Kidney (tissue), 22 donors: ENCODE measurements at places on chromosomes 1 and 21.
A peak's percentile ranks its signal among the peaks of the same experiment; 100 is the strongest.

DNA sequence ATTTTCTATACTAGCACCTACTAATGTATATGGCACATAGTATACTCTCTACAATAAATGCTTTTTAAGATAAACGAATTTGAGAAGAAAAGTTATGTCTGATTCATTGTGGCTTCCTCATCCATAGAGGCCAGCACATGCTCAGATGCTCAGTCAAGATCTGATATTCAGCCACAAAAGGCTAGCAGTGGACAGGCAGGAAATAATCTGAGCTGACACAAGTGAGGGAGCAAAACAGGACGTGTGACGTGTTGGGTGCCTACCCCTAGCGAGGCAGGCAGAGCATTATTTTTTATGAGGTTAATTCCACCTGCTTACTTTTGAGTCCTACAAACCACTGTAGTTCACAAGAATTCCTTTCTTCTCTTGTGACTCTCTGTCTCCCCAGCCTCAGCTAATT lies 550.9 kb downstream of the SMYD3 start:
- no peak for DNase-seq

DNA sequence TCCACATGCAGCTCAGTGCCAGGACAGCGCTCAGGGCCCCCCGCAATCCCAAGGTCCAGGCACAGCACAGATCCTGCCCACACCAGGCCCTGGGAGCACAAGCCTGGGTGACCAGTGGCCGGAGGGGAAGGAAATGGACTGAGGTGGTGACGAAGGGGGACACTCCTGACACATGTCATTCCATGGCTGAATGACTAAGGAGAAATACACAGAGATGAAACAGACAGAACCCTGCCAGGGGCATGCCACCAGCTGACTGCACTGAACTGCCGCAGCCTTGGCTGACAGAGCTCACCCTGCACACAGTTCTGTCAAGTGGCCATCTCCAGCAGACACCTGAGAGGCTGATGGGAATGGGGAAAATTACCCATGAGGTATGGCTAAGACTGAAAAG lies 56.1 kb downstream of the HSF2BP start:
- DNase-seq, result no peak

GRCh38 chr1:76938304-76938703 lies 71.0 kb downstream of the ST6GALNAC5 start:
- DNase-seq, result no peak

GRCh38 chr1:153608089-153608682 lies 4.8 kb downstream of the S100A16 start:
- peak; percentile 46 for DNase-seq

GRCh38 chr1:153513023-153513422 lies 22.8 kb downstream of the S100A6 start:
- DNase-seq, result no peak

- no peak for DNase-seq
Observed at GRCh38 chr1:247209396-247209795, 37.6 kb upstream of the ZNF124 start.

GRCh38 chr21:45114072-45114471 lies 39.7 kb downstream of the ADARB1 start:
- no peak for DNase-seq

GRCh38 chr1:29269382-29269781 lies 33.1 kb downstream of the PTPRU start:
- peak; percentile 66 for DNase-seq

DNA sequence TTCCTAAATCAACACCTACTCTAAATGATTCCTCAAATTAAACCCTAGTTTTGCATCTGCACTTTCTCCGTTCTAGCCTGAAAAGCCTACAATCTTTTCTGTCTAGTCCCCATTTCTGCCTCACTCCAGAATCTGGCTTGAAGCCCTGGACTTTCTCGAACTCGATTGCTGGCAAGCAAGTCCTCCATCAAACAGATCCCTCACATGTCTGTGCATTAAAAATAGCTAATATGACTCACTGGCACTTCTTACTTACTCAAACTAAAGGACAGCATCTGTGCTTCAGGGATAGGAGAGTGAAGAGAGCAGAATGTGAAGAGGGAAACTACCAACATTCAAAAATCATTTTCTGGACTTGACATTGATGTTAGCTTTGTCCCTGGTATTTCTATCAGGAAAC lies 51.8 kb upstream of the CXADR start:
- no peak for DNase-seq

DNA sequence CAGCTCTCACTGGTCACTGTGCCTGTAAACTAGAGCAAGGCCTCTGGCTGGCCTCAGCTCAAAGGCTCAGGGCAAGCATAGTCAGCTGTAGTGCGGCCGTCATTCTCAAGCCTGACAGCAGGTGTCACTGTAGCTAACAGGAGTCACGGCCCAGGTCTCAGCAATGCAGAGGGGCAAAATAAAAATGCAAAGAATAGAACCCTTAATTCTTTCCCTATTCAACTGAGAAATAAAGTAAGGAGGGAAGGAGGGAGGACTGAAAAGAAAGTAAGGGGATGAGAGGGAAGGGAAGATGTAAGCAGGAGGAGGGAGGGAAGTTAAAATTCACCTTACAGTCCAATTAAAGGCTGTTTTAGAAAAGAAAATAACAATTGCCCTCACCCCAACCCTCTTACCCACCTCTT lies 106.1 kb downstream of the KIAA0319L start:
- peak; percentile 76 for DNase-seq

GRCh38 chr1:205575294-205575885 lies 56.4 kb downstream of the ELK4 start:
- no peak for DNase-seq

DNA sequence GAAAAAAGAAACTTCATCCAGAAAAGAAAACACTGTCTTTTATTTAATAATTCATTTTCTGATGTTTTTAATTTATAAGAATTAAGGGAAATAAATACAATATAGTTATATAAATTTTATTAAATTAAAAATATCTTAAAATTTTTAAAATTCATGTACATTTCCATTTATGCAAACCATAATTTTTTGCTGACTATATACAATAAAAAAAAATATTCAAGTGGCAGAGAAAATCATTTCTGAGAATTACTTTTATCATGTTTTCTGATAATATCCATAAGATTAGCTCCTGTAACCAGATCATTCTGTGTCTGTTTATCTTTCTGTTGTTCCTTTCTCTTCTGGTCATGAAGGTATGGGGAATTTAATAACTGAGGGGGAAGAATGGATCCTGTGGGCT lies 23.5 kb upstream of the KIF14 start:
- no peak for DNase-seq

GRCh38 chr1:234969011-234969441 lies 159.6 kb downstream of the TOMM20 start:
- DNase-seq, result peak; percentile 36

DNA sequence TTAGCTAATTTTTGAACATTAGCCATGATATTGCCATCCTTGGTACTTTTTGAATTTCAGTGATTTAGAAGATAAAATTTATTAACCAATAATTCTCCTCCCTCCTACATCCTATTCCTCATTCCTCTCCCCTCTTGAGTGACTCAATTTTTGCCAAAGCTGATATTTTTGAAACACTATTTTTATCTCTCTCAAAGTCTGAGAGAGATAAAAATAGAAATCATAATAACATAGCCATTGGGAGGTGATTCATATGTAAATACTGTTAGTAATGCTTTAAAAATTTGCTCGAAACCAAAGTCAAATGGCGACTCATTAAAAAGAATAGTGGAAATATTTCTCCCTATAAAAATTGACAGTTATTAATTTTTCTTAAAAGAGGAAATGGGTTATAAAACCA lies 97.4 kb downstream of the PATJ start:
- no peak for DNase-seq

GRCh38 chr1:247118946-247119446 lies 14.8 kb upstream of the ZNF669 start:
- no peak for DNase-seq

GRCh38 chr1:100347009-100347966 lies 5.0 kb upstream of the CDC14A start:
- DNase-seq, result no peak

GRCh38 chr1:176566004-176566975 lies 103.3 kb downstream of the PAPPA2 start:
- DNase-seq, result no peak

- DNase-seq, result no peak
Observed at GRCh38 chr1:33263890-33264504, 7.7 kb downstream of the ZNF362 start.

GRCh38 chr1:18348354-18348753 lies 132.4 kb upstream of the KLHDC7A start:
- peak; percentile 72 for DNase-seq

DNA sequence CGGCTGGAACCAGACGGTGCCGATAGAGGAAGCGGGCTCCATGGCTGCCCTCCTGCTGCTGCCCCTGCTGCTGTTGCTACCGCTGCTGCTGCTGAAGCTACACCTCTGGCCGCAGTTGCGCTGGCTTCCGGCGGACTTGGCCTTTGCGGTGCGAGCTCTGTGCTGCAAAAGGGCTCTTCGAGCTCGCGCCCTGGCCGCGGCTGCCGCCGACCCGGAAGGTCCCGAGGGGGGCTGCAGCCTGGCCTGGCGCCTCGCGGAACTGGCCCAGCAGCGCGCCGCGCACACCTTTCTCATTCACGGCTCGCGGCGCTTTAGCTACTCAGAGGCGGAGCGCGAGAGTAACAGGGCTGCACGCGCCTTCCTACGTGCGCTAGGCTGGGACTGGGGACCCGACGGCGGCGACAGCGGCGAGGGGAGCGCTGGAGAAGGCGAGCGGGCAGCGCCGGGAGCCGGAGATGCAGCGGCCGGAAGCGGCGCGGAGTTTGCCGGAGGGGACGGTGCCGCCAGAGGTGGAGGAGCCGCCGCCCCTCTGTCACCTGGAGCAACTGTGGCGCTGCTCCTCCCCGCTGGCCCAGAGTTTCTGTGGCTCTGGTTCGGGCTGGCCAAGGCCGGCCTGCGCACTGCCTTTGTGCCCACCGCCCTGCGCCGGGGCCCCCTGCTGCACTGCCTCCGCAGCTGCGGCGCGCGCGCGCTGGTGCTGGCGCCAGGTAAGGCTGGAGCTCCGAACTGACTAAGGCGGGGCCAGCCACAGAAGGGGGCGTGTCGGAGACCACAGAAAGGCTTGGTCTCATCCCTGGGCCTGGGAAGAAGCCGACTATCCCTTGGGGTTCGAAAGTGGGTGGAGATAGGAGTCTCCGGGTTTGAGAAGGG lies 486 bp downstream of the SLC27A3 start:
- peak; percentile 92 for DNase-seq

GRCh38 chr1:14424325-14425002 lies 174.0 kb upstream of the KAZN start:
- DNase-seq, result no peak

GRCh38 chr1:8947127-8947691 lies 1.5 kb downstream of the CA6 start:
- DNase-seq, result peak; percentile 24

DNA sequence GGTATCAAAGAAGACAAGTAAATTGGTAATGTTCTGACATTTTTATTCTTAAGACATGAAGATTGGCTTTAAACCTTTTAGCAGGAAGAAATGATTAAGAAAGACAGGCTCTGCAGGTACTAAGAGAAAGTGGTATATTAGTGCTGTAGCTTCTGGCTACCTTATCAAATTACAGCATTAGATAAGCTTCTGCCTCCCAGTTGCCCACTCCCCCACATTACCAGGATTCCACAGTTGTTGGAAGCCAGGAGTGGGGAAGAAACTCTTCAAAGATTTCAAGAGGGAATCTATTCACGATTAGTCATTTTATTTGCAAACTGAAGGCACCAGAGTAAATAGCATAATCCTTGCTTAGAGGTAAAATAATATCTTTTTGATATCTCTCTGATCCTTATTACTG lies 274.9 kb downstream of the LMO4 start:
- DNase-seq, result no peak

GRCh38 chr21:42769183-42769819 lies 110.0 kb downstream of the WDR4 start:
- DNase-seq, result no peak

GRCh38 chr1:209849388-209849787 lies 21.6 kb downstream of the UTP25 start:
- no peak for DNase-seq

DNA sequence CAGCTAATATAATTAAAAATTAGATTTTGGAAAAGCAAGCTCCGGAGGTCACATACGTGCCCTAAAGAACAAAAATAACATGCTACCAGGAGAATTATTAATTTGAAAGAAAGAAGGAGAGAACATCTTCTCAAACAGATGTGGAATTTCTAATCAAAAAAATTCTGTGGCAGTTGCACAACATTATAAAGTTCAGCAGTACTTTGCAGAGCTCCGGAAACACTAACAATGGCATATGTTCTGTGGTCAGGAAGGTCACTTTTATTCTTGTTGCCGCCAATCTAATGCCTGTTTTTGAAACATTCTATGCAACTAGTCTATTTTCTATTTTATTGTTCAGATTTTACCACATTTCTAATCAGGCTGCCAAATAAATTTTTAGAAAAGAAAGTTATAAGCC lies 186.8 kb downstream of the SMYD3 start:
- DNase-seq, result no peak

DNA sequence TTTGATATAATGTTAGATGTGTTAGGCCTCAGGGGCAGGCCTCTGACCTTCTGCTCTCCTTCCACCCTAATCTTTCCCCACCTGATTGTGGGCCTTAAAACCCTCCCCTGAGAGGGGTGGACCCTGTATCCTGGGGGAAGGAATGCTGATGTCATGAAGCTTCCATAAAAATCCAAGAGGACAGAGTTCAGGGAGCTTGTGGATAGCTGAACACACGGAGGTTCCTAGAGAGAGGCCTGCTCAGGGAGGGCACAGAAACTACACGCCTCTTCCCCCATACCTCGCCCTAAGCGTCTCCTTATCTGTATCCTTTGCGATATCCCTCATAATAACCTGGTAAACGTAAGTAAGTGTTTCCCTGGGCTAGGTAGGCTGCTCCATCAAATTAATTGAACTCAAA lies 4.3 kb downstream of the MFN2 start:
- DNase-seq, result no peak

DNA sequence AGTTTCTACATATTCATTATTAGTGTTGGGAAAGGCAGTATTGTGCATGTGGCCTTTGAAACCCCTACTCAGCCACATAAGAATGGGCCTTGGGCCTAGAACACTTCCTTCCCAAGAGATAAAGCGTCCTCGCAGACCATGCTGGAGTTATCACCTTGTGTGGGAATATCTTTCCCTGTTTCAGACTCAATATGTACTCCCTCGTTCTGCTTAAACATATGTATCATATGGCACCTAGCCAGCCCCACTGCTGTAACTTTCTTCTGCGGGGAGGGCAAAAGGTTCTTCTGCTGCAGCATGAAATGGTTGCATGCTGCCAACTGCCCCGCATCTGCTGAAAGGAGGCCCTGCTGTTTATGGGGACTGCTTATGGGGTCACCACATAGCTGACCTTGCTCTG lies 92.0 kb downstream of the CRB1 start:
- DNase-seq, result no peak

GRCh38 chr1:47757226-47757975 lies 239.8 kb downstream of the TRABD2B start:
- DNase-seq, result peak; percentile 26

DNA sequence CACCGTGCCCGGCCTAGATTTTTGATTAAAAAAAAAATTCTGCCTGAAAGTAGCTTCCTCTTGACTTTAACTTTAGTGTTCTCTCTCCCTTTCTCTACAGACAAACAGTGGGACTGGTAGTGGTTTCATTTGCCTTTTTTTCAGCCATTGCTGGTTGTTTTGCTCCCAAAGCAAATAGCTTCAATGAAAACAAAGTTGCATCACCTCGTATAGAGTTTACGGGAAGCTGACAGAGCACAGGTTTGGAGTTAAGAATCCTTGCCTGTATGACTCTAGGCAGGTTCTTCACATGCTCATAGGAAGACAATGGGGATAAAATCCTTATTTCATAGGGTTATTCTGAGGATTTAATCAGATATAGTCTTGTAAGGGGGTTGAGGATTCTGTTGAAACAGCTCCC lies 21.6 kb downstream of the AADACL4 start:
- DNase-seq, result no peak

- peak; percentile 70 for DNase-seq
Observed at GRCh38 chr21:44918581-44919033, 2.1 kb downstream of the ITGB2 start.

GRCh38 chr1:113140588-113141446 lies 67.8 kb downstream of the LRIG2 start:
- DNase-seq, result peak; percentile 87
